ENCODE measurements at places on chromosomes 1 and 21. TPM values are rescaled to one million over a fixed set of nuclear protein-coding genes. Genes with fewer than 3 reads are reported as not detected.

DNA sequence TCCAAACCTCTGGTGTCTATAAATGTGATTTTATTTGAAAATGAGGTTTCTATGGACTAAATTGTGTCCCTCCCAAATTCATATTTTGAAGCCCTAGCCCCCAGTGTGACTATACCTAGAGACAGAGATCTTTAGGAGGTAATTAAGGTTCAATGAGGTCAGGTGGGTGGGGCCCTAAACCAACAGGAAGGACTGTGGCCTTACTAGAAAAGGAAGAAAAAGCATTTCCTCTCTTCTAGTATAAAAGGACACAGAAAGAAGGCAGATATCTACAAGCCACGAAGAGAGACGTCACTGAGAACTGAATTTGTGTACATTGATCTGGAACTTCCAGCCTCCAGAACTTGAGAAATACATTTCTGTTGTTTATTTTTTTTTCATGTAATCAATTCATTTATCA is 123.1 kb upstream of the RUNX1 start:
- no peaks in the 10 kb centered on the region for H3K27me3 ChIP-seq
- DNase-seq: peak; percentile 67
- H3K4me1 ChIP-seq: peaks cover 36% of the 10 kb centered on the region
- H3K27ac ChIP-seq: peak overlapping the region; percentile 77
- peaks cover 16% of the 10 kb centered on the region for H3K36me3 ChIP-seq

DNA sequence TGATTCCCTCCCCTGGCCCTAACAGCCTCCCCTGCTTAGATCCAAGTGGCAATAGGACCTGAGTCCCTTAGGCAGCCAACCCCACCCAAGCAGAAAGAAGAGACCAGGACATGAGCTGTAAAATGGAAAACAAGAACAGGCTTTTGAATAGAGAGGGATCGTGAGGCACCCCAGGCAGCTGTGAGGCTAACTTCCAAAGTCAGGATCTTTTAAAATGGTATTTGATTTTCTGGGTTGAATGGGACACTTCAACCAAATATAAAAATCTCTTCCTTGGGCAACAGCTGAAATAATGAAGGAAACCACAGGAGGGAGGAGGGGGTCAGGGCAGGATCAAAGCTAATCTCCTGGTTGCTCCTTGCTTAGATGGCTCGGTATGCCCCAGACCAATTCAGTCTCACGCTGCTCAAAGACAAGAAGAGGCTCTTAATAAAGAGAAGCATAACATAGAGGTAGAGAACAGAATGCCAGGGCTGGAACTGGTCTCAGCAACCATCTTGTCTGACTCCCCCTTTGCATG is 28.6 kb upstream of the AVPR1B start:
- H3K4me1 ChIP-seq: no peaks in the 10 kb centered on the region
- no peak overlapping the region for H3K27ac ChIP-seq
- H3K27me3 ChIP-seq: peaks cover 36% of the 10 kb centered on the region

DNA sequence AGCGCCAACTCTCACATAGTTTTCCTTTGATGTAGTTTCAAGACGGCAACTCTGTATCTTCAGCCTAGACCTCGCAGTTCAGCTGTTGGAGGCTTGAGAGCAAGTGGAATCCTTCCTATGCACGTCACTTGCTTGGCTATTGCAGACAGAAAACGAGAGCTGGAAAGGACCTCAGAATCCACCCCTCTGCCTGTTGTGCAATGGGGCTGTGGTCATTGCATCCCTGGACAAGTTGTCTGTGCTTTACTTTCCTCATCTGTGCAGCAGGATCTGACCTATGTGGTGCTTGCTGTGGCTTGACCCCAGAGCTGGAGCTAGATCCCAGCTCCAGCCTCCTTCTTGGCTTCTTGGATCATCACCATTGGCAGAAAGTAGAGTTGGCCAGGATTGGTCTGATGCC is 50.0 kb upstream of the IGSF21 start:
- no peak overlapping the region for H3K27ac ChIP-seq
- H3K4me3 ChIP-seq: no peak overlapping the region
- H3K36me3 ChIP-seq: no peaks in the 10 kb centered on the region
- no peaks in the 10 kb centered on the region for H3K27me3 ChIP-seq
- no peak for DNase-seq

- DNase-seq: no peak
- H3K27me3 ChIP-seq: no peaks in the 10 kb centered on the region
- H3K36me3 ChIP-seq: peaks cover 8% of the 10 kb centered on the region
- H3K27ac ChIP-seq: no peak overlapping the region
- H3K4me1 ChIP-seq: peaks cover 22% of the 10 kb centered on the region
Observed at GRCh38 chr1:27536010-27536757, 46.2 kb upstream of the WASF2 start.

RAB4A gene
- total RNA-seq: 38.0 TPM

COL11A1 gene
- total RNA-seq: not detected

NUAK2 gene
- 13.0 TPM for total RNA-seq

F13B gene
- total RNA-seq: not detected

B3GALT2 gene
- total RNA-seq: 4.3 TPM

SHE gene
- not detected for total RNA-seq

LRRC41 gene
- 41.7 TPM for total RNA-seq

UTS2 gene
- total RNA-seq: 1.1 TPM

GPR161 gene
- total RNA-seq: 0.65 TPM

Measured in activated CD4-positive, alpha-beta memory T cell treated with anti-CD3 and anti-CD28 coated beads, Interleukin-2, amount 10 ng/mL, durations not matched to agents 7 days and 5 days (primary cell).